Endothelial cell (in vitro differentiated cells): ENCODE measurements at places on chromosomes 5 and 9.

GRCh38 chr5:176816791-176817347 is 6.5 kb downstream of the UNC5A start:
- no peak overlapping the region for H3K4me3 ChIP-seq
- H3K4me1 ChIP-seq: no peaks in the 10 kb centered on the region
- peaks cover 16% of the 10 kb centered on the region for H3K27me3 ChIP-seq
- H3K27ac ChIP-seq: no peak overlapping the region

GRCh38 chr5:120509053-120509452 is 45.0 kb downstream of the PRR16 start:
- peaks cover 22% of the 10 kb centered on the region for H3K4me1 ChIP-seq
- H3K36me3 ChIP-seq: no peaks in the 10 kb centered on the region

GRCh38 chr9:16252616-16253015 is 617.9 kb downstream of the BNC2 start:
- no peaks in the 10 kb centered on the region for H3K27me3 ChIP-seq
- peaks cover 2% of the 10 kb centered on the region for H3K4me1 ChIP-seq
- H3K36me3 ChIP-seq: no peaks in the 10 kb centered on the region
- DNase-seq: no peak
- H3K27ac ChIP-seq: no peak overlapping the region

DNA sequence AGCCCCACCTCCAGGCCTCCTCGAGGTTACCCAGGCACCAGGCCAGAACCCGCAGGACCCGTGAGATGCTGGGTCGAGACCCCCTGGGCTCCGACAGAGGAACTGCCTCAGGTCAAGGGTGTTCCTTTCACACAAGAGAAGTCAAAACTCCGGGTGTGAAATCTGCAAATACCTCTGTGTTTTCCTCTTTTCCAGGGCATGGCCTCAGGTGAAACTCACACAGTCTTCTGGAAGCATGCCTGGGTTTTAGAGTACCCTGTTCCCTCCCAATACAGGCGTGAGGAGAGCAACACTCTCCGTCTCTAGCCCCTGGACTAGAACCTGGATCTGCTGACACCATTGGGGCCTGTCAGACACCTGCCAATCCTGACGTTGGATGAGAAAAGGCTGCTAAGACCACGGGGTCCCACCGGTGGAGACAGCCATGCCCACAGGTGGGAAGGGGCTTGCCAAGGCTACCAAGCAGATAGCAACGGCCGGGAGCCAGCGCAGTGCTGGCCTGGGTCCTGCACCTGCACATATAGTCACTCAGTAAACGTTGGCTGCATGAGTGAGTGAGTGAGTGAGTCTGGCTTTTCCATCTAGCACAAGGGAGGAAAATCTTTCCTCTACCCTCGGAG is 182.0 kb upstream of the PPP1R26 start:
- H3K27ac ChIP-seq: no peak overlapping the region
- peaks cover 2% of the 10 kb centered on the region for H3K27me3 ChIP-seq
- H3K36me3 ChIP-seq: no peaks in the 10 kb centered on the region

DNA sequence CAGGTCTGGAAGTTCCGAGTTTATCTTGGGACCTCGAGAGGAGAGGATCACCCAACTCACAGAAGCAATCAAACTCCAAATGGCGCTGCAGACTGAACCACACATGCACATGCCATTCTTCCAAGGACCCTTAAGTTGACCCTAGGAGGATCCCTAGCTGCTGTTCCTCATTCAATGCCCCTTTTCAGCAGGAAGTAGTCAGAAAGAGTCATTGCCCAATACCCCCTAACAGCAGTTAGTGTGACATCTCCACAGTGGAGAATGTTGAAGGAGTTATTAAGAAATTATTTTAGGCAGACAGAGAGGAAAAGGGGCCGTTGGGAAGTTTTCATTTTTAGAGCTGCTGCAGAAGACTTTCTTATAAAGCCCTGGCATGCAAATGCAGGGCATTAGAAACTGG is 229.9 kb upstream of the DAB2 start:
- no peak overlapping the region for H3K27ac ChIP-seq
- no peaks in the 10 kb centered on the region for H3K4me1 ChIP-seq
- no peak for DNase-seq
- H3K4me3 ChIP-seq: no peak overlapping the region
- H3K36me3 ChIP-seq: no peaks in the 10 kb centered on the region

DNA sequence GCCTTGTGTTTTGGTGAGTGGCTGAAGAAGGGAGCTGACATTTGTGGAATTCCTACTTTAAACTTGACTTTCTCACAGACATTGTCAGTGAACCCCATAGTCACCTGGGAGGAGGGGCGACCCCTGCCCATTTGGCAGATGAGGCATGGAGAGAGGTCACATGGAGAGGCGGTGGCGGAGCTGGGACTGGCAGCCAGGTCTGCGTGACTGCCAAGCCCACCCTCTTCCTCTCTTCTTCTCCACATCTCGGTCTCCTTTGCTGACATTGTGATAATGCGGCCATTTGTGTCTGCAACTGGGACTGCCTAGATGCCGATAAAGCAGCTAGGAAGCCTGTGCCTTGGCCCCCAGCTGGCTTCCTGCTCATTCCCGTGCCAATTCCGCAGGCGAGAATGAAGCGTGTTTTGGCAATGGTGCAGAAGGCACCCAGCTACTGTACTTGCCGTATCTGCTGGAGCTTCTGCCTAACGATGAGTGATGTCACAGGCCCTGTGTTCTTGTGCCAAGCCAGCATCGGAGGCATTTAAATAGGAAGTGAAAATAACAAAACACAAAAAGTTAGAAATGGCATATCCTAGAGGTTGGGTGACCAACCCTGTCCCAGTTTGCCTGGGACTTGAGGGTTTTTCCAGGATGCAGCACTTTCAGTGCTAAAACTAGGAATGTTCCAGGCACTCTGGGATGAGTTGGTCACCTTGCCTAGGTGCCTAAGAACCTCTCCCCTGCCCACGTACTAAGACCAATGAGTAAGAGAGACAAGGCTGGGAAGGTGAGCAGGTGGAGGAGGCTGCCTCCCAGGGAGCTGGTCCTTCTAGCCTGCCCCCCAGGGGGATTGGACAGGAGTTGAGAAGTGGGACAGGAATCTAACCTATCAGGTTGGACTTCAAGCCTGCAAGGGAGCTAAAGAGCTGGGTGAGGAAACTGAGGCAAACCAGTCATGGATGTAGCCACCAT is 23.6 kb downstream of the OLFML2A start:
- no peak overlapping the region for H3K4me3 ChIP-seq
- no peak overlapping the region for H3K27ac ChIP-seq
- peaks cover 27% of the 10 kb centered on the region for H3K4me1 ChIP-seq
